ENCODE measurements at places on chromosomes 12 and 14.

DNA sequence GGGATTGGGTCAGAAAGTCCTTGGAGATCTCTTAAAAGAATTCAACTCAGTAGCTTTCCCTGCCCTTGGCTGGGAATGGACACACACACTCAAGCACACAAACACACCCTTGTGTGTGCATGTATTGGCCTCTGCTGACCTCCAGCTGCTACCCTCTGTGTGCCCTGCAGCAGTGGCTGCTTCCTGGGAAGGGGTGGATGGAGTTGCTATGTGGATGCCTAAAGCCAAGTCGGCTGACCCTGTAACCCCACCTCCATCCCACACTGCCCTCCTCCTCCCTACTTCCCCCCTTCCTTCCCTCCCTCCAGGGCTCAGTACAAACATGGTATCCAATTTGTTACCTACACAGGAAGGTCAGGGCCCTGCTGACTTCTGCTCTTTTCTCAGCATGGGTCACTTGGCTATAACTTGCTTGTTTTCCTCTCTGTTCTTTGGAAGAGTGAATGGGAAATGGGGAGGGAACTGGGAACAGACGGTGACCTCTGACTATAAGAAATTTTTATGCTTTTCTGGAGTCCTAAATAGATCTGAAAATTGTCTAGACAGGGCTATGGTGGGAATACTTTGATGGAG lies 351.6 kb upstream of the TBX3 start:
- DNase-seq: no peak

DNA sequence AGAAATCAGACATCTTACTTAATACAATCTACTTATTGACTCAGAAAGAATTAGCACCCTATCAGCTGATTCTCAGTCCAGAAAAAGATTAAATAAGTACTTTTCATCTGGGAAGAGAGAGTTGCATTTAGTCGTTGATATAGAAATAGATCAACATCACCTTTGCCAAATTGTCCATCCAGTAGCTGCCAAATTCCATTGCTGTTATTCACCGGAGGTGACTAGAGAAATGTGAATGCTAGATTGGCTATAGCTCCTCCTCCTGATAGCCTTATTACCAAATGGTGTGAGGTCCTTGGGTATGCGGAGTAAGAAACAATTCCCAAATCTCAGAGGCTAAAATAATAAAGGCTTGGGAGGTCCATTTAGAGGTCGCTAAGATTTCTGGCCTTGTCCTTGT lies 723.3 kb upstream of the FLRT2 start:
- DNase-seq: no peak

DNA sequence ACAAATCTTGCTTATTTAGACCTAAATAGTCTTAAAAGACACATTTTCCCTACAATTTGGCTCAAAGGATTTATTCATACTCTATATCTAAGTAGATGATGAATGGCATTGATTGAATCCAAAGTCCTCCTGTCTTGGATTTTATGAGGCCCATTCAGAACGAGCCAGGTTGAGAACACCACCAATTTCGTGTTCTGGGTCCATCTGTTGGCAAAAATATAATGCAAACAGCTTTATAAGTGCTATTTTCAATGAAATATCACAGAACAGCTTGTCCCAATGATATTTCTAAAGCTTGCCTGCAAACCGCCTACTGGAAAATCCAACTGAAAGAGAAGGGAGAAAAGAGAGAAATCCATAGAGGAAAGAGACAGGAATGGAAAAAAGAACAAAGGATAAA lies 204.8 kb upstream of the GARIN6 start:
- DNase-seq: no peak

DNA sequence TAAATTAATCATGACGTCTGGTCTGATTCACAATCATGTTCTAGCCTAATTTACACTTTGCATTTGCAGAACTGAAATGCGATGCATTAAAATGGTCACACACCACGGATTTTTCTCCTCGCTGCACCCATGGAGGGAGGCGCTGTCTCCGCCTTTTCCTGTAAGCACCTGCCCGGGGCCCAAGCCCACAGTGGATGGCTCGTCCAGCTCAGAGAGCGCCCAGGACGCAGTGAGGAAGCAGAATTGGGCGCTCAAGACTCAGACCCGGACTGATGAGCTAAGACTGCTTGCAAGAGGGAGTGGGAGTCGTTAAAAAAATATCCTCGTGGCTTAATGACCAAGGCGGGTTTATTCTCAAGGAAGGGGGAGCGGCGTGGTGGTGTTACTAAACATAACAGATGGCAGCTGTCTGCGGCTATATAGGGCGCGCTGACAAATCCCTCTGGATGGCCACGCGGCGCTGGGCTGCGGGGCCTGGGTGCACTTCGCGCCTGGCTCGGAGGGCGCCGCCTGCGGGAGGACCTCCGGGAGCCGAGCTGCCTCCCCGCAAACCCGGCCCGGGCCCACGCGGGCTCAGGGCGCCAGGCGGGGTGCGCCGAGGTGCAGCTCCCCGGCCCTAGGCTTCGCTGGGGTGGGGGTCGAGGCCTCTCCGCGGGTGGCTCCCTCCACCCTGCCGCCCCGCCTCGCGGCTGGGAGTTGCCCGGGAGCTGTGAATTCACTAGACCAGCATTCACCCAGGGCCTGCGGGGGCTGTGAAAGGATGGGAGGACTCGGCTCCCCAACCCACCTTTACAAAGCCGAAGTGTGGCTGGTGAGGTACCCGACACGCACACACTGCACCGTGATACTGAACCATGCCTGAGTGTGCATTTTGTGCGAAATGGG lies 78.7 kb downstream of the PPM1A start:
- peak; percentile 41 for DNase-seq

DNA sequence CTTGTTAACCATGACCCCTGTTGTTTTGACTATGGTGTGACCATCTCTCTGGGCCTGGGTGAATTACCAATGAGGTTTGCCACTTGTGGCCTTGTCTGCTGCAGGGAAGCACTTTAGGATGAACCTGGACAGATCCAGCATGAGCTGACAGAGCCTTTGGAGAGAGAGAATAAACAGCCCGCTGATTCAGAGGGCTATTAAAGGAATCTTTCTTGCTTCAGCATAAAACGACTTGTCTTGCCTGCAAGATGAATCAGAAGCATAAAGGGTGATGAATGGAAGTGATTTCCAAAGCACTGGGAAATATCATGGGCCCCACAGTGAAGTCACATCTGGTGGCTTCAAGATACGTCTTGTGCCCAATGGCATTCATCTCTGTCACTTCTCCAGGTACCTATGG lies 69.0 kb upstream of the WSCD2 start:
- DNase-seq: no peak

- DNase-seq: no peak
These were observed 139.9 kb downstream of the TTC7B start for GRCh38 chr14:90676356-90676755.

DNA sequence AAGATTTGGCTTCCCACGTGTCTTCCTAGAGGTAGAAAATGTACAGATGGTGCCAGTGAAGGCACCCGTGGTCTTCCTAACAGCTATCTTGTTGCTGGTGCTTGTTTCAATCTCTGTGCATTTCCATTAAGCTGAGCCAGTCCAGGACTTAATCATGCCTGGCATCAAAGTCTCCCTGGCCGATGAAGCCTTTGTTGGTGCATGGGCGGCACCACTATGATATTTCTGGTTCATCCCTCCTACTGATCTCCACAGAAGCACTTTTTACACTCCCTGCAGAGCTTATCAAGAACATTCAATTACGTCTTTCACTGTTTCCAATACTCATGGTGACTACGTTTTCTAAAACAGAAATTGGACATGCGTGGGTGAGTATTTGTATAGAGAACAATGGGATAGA lies 128.4 kb downstream of the TTC8 start:
- no peak for DNase-seq

DNA sequence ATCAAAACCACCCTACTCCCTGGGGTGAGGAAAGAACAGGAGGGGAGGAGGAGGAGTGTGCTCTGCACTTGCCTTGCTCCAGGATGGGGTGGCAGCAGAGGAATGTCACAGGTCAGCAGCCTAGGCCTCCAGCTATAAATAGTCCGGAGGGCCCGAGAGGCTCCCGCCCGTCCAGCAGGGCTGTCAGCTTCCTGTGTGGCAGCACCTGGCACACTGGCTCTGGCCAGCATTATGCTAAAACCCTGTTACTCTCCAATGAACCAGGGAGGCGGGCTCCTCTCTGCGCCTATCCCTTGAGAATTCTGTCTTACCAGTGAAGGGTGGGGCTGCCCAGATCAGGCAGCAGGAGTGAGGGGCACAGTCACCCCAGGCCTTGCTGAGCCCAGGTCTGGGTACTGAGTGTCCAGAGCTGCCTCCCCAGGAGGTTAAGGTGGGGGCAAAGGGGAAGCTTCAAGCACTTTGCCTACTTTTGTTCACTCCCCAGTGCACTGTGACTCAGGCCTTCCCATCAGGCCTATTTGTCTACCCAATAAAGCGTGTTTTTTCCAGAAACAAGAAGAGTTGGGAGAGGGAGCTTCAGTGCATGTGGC lies 1.2 kb upstream of the COX14 start:
- DNase-seq: no peak

- DNase-seq: no peak
These were observed 85.4 kb upstream of the CRY1 start for GRCh38 chr12:107178776-107179175.

- no peak for DNase-seq
These were observed 285.9 kb downstream of the PDZRN4 start for GRCh38 chr12:41474001-41474400.

GRCh38 chr12:56377310-56377988 lies 14.8 kb upstream of the APOF start:
- DNase-seq: peak; percentile 20

- DNase-seq: no peak
These were observed 24.9 kb downstream of the LGALS3 start for GRCh38 chr14:55153951-55154350.

All from activated CD4-positive, alpha-beta T cell treated with anti-CD3 and anti-CD28 coated beads, Interleukin-2, amount 50 U/mL, for 16 hours (primary cell).